ENCODE measurements at places on chromosomes 7 and 10. TPM values are rescaled to one million over a fixed set of nuclear protein-coding genes. Genes with fewer than 3 reads are reported as not detected.

Gene CC2D2B
- total RNA-seq = 7.0 TPM

Gene TRIM50
- total RNA-seq = not detected

Gene PNLIPRP2
- total RNA-seq = not detected

Gene COL17A1
- 18.5 TPM for total RNA-seq

Gene CCDC172
- not detected for total RNA-seq

Gene CPA4
- total RNA-seq = not detected

Gene VWDE
- 2.6 TPM for total RNA-seq

Gene CPEB3
- 6.0 TPM for total RNA-seq

DNA sequence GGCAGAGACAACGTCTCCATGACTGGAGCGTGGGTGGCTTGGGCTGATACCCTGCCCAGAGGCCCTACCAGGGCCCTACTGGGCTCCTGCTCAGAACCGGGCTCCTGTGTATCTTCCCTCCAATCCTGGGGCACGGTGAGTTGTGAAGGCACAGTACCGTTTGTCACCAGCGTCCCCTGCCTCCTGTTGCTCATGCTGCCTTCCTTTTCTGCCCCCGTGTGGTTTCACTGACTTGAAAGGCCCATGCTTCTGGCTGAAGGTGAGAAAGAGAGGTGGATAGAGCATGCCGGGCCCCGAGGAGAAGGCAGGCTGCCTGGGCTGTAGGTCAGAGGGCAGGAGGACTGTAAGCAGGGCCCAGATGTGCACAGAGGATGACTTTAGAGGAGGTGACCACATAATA lies 9.1 kb upstream of the DMBT1 start:
- DNase-seq = no peak

GRCh38 chr10:43124094-43124521 lies 14.1 kb upstream of the CSGALNACT2 start:
- peak; percentile 36 for DNase-seq

GRCh38 chr7:25777969-25778708 lies 373.9 kb upstream of the NFE2L3 start:
- no peak for DNase-seq

GRCh38 chr7:2681929-2682799 lies 5.8 kb upstream of the AMZ1 start:
- DNase-seq = no peak

DNA sequence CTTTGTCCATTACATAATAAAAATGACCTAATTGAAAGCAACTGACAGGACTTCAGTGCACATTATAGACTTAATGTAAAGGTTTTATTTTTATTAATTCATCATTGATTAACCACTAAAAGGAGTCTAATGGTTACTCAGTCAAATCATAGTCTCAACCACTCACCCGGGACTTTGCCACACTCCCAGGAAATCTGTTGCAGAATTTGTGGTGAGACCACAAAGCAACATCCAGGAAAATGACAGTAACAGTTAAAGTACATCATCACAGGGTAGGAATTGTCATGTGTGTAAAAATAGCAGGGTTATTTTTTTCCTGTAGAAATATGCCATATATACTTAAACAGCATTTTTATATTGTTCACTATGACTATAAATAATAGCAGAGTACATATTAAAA lies 6.3 kb upstream of the HGF start:
- no peak for DNase-seq

DNA sequence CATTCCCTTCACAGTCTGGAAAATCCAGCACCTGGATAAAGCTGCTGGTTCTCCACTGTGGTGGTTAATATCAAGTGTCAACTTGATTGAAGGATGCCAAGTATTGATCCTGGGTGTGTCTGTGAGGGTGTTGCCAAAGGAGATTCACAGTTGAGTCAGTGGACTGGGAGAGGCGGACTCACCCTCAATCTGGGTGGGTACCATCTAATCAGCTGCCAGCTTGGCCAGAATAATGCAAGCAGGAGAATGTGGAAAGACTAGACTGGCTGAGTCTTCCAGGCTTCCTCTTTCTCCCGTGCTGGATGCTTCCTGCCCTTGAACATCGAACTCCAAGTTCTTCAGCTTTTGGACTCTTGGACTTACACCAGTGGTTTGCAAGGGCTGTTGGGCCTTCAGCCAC lies 48.4 kb downstream of the C10orf143 start:
- no peak for DNase-seq

- no peak for DNase-seq
These were observed 140.7 kb downstream of the ATE1 start for GRCh38 chr10:121787169-121787568.

GRCh38 chr10:77359950-77360520 lies 277.6 kb downstream of the KCNMA1 start:
- no peak for DNase-seq

- DNase-seq = no peak
These were observed 36.0 kb downstream of the NRAP start for GRCh38 chr10:113627836-113628235.

DNA sequence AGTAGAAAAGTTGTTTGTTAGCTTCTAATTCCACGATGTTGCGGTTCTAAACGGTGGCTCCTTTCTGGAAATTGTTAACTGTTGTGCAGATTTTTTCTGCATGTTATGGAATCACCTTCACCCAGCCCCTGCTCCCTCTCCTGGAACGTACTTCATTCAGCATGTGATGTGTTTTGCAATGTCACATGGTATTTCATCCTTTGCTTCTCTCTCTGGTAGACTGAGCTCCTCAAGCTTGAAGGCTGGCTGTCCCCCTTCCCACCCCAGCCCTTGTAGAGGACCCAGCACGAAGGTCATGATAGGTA lies 4.4 kb downstream of the PPP2R2D start:
- DNase-seq = no peak

DNA sequence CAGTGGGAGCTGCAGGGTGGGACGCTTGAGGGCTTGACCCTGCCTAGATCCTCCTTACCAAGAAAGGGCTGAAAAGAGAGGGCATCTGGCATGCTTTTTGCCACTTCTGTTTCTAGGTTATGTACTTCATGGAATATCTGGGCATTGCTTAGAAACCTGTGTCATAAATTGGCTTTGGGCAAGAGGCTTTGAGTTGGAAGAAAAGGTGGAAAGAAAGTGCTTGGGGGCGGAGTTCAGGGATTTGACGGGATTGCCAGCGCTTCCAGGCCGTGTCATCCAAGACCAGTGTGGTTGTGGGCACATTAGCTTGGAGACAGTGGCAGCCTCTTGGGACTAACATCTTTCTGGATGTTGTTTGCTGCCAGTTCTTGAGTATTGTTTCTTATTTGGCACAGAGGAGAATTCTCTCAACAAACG lies 825 bp downstream of the ZNF862 start:
- no peak for DNase-seq

GRCh38 chr10:22977751-22978150 lies 49.9 kb downstream of the ARMC3 start:
- no peak for DNase-seq

DNA sequence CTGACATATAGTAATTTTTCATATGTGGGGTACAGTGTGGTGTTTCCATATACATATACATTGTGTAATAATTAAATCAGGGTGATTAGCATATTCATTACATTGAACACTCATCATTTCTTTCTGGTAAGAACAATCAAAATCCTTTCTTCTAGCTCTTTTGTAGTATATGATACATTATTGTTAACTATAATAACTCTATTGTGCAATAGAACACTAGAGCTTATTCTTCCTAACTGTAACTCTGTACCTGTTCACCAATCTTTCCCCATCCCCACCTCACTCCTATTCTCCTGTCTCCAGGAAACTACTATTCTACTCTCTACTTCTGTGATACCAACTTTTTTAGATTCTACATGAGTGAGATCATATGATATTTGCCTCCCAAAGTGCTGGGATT lies 9.4 kb downstream of the BZW2 start:
- DNase-seq = no peak

DNA sequence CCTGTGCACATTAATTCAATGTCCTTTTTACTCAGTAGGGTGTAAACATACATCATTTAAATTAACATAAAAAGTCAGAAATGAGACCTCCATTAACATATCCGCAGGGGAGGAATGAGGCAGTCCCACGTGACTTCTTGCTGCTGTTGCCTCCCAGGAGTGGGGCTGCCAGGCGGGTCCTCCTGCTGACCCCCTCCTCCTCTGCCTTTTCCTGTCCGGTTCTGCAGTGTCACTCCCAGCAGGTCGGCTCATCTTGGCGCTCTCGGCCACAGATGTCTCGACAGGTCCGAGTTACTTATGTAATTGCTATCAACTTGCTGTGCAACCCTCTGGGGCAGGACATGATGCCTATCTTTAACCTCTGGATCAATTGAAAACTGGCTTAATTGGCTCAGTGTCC lies 329.6 kb downstream of the GALNT17 start:
- no peak for DNase-seq

DNA sequence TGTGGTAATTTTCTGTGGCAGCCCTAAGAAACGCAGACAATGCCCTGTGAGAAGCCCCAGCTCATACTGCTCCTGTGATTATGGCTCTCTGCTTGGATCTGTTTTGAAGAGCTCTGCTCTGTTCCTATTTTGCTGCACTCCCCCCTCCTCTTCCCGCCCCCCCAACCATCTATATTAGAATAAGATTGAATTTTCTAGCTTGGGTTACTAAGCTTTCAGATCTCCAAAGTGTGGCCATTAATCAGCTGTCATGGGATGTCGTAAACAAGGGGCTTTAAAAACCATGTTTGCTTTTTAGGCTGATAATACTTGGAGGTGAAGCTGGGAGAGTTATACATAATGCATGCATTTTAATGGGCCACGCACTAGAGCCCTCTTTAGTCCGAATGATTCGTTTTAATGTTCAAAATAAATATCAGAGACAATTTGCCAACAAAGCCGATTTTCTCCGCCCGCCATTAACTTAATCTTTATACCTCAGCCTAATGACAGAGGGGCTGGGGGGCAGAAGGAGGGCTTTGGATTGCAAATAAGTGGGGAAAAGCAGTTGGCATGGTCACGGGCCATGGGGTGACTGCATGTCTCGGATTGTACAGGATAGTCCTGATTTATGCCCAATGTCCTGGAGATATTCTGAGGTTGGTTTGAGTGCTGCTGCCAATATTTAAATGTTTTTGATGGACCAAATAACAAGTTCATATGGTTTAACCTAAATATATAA lies 165.5 kb downstream of the RPS24 start:
- DNase-seq = no peak

- DNase-seq = no peak
These were observed 85.9 kb downstream of the ADD3 start for GRCh38 chr10:110093722-110094121.

DNA sequence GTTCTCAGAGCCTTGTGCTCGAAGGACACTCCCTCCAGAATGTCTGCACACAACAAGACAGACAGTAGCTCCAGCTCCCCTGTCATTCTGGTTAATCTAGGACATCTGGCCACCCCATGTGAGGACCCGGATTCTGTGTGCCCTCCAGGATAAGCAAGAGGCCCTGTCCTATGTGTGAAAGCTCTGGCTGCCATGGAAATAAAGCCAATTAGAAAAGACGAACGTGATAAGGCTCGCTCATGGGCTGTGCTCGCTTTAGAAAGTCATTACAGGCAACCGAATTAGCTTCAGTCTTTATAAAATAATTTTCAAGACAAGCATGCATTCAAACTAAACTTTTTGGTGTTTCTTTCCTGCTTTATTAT lies 263.4 kb downstream of the INHBA start:
- DNase-seq = no peak

DNA sequence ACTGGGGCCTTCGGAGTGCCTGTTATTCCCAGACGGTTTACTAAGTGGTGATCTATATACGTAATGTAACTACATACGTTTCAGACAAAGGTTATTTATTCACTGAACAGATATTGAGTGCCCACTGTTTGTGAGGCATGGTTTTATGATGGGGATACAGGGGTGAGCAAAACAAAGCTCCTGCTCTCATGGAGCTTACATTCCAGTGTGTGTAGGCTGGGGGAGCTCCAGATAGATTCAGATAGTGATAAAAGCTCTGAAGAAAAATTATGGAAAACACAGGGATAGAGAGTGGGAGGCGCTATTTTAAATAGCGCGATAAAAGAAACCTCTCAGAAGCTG lies 466 bp upstream of the DNAJB12 start:
- DNase-seq = no peak
